ENCODE measurements at places on chromosomes 2 and 18.

GRCh38 chr2:96874198-96874831 is 4.4 kb upstream of the SEMA4C start:
- no peak for DNase-seq

DNA sequence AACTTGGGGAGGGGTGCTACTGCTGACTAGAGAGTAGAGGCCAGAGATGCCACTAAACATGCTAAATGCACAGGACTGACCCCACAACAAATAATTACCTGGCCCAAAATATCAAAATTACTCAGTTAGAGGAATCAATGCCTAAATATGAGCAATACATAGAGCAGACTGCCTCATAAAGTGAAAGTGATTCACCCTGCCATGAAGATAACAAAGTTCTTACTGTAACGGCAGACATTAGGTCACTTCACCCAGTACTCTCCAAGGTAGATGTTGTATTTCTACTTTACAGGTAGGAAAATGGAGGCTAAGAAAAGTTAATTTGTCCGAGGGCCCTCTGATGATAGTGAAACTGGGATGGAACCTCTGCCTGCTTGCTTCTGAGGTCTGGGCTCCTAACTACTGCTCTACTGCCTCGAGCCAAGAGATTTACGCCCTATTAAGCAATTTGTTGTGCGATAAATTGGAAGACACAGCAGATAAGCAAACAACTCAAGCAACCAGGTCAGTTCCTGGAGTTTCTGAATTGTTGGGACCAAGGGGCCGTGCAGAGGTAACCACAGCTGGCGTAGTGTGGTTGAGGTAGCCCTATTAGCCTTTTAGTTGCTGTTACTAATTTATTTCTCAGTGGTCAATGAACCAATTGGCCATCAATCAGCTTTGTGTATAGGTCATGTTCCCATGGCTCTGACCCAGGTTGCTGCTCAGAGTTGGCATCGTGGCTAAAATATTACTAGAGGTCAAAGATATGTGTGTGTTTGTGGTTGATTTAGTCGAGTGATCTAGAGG is 4.8 kb downstream of the DHRS9 start:
- no peak for DNase-seq

DNA sequence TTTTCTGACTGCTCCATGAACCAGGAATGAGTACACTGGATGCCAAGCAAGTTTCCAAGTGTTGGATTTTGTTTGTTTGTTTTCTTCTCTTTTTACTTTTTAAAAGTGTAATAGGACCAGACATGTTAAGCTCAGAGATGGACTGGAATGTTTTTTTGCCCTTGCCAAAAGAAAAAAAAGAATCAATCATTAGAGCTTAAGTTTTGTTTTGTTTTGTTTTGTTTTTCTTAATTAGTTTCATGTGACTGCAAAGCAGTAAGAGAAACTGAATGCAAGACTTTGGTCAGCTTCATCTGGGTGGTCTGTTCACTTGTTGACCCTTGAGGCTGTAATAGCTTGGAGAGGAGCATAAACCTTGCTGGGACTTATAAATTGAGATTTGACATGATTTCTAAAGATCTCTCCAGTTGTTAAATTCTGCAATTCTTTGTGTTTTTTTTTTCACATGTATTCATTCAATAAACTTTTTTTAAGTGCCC is 42.4 kb upstream of the SLC1A4 start:
- no peak for DNase-seq

GRCh38 chr18:31511098-31511497 is 13.1 kb downstream of the DSG2 start:
- no peak for DNase-seq

Measured in stimulated activated naive CD4-positive, alpha-beta T cell (primary cell).